ENCODE measurements at places on chromosomes 7 and 10.

- no peak for DNase-seq
Measured at GRCh38 chr10:14926722-14927416, 27.0 kb downstream of the DCLRE1C start.

DNA sequence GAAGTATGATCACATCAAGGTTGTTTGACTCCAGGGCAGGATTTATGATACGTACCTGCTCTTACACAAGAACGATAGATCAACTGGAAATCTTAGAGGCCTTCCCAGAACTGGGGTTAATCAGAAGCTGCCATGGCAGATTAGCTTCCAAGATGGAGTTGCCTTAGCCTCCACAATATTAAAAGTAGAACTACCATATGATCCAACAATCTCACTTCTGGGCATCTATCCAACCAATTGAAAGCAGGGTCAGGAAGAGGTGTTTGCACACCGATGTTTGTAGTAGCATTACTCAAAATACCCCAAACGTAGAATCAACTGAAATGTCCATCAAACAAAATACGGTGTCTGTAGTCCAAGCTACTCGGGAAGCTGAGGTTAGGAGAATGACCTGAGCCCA, 6.6 kb downstream of the PILRB start:
- no peak for DNase-seq

DNA sequence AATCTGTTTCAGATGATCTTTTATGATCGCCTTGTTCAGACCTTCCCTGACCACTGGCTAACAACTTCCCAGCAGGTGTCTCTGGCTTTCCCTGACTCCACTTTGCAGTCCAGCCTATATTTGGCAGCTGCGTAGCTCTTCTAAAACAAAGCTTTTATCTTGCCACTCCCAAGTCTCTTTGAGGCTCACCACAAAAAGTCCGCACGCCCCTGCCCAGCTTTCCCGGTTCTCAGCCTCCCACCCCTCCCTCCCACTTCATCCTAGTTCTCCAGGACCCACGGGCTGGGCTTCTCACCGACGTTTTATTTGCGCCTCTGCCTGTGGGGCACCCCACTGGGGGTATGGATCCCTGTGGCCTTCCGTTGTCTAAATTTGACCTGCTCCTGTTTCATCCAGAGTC, 58.9 kb upstream of the USP6NL start:
- no peak for DNase-seq

DNA sequence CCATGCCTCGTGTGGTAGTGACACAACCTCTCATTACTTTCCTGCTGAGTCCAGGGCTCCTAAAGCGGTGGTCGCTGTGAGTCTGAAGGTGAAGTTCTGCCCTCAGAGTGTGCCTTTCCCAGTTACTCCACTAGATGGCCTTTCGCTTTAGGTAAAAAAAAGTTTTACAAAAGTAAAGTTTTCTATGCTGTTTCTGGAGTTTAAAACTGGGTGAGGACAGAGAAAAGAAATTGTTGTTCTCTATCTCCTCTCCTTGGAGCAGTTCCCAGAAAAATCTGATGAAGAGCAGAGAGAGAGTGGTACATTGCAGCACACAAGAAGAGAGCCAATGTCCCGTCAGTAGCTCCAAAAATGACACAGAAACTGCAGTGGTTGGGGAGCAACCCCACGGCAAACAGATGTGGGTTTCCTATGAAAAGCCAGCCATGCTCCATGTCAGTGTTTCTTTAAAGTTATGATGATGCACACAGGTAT, 257.1 kb downstream of the GLI3 start:
- DNase-seq, result no peak

GRCh38 chr10:31921031-31921430, 7.6 kb downstream of the ARHGAP12 start:
- no peak for DNase-seq

- DNase-seq, result no peak
Measured at GRCh38 chr10:100825325-100825875, 80.0 kb downstream of the PAX2 start.

GRCh38 chr7:158013085-158013668, 574.4 kb downstream of the PTPRN2 start:
- no peak for DNase-seq

DNA sequence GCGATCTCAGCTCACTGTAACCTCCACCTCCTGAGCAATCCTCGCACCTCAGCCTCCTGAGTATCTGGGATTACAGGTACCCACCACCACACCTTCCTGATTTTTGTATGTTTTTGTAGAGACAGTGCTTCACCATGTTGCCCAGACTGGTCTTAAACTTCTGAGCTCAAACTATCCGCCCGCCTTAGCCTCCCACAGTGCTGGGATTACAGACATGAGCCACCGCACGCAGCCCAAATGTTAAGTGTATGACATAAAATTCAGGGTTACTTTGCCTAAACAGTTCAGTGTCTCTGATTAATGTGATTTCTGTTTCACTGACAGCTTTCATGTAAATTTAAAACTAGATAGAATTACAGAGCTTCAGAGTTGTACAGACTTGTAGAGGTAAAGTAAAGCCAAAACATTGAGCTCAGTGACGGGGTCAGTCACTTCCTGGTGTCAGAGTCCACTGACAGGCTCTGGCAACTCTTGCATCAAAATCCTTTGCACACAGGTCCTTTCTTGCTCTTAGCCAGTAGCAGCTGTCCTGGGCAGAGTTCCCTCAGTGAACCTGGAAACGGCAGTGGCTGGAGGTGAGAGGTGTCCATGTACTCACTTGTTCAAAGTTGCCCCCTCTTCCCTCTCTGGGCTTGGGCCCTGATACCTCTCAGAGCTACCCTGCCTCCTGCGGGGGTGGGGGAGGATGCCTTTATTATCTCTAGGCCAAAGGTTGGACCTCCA, 33.7 kb downstream of the MGMT start:
- DNase-seq, result no peak

DNA sequence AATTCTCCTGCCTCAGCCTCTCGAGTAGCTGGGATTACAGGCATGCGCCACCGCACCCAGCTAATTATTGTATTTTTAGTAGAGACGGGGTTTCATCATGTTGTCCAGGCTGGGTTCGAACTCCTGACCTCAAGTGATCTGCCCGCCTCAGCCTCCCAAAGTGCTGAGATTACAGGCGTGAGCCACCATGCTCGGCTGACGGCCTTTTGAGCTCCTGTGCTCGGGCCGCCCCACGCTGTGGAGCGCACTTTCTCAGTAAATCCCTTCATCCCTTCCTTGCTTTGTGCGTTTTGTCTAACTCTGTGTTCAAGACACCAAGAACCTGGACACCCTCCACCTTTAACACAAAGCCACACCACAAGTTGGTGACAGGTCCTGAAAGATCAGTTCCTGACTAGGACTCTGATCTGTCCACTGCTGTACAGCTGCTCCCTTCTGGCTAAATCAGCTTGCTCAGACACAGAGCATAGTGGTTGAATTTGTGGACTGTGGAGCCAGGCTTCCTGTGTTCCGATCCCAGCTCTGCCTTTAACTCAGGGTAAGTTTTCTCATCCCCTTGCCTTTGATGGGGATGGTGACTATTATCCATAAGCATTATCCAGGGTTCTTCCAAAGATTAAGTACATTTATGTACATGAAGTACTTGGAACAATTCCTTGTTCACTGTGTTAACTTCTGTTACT, 20.1 kb downstream of the CHST3 start:
- no peak for DNase-seq

- DNase-seq, result no peak
Measured at GRCh38 chr7:92753614-92754013, 82.8 kb downstream of the CDK6 start.

- no peak for DNase-seq
Measured at GRCh38 chr10:113704637-113705343, 25.1 kb downstream of the CASP7 start.

- DNase-seq, result no peak
Measured at GRCh38 chr7:15778191-15778590, 91.7 kb upstream of the MEOX2 start.

GRCh38 chr10:120422457-120422856, 34.6 kb upstream of the PLPP4 start:
- no peak for DNase-seq

DNA sequence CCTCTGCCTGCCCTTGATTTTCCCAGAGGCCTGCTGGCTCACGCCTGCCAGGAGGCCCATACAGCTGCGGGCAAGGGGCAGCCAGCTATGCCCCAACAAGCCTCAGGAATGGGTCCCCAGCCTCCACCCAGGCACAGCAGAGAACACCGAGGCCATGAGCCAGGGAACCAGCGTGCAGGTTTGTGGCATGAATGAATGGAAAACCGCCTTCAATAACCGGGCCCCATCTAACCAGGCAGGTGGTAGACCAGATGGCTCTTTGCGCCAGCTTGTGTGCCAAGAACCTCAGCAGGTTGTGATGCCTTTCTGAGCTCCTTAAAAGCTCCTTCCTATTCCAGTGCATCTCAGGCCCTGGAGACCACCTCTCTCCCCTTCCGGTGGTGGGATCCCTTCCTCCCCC, 50.2 kb downstream of the ELFN1 start:
- DNase-seq, result no peak

GRCh38 chr7:63899691-63900393, 98.8 kb upstream of the ZNF722 start:
- DNase-seq, result no peak

DNA sequence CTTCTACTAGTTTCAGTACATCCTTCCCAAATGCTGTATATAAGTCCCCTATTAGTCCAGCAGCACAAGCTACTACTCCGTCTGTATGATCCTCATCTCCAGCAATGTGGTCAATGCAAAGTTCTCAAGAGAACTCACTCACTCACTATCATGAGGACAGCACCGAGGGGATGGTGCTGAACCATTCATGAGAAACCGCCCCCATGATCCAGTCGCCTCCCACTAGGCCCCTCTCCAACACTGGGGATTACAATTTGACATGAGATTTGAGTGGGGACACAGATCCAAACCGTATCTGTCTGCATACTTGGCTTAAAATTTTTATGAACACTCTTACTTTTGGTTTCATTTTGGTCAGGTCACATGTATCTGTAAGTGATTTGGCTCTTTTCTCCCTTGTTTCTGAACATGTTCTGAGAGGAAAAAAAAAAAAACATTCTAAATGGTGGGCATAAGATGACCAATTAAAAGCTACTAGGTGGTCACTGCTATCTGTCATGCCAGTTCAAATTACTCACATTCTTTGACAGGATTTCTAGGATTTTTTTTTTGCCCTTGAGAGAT, 60.1 kb downstream of the ZNF783 start:
- DNase-seq, result no peak

DNA sequence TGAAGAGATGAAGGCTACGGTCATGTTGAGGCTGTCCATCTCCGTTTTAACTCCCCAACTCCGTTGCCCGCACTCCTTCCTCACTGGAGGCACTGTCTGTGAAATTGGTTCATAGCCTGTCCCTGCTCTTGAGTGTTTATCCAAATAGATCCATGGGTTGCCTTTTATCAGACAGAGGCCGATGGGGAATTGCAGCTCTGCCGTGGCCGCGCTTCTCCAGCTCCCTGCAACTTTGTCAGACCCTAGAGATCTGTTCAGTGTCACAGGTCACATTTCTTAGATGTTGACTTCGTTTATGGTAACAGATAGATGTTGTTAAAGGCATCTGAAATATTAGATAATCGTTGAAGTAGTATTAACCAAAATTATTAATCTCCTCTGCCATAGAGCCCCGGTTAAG, 14.7 kb downstream of the PPP2R2D start:
- DNase-seq, result no peak

- DNase-seq, result no peak
Measured at GRCh38 chr7:70505468-70505867, 626.5 kb upstream of the GALNT17 start.

- DNase-seq, result no peak
Measured at GRCh38 chr10:78766603-78767002, 302.2 kb upstream of the ZMIZ1 start.

- DNase-seq, result no peak
Measured at GRCh38 chr10:13189961-13190360, 28.6 kb downstream of the MCM10 start.

GRCh38 chr10:25604591-25604990, 329.4 kb upstream of the MYO3A start:
- DNase-seq, result no peak

DNA sequence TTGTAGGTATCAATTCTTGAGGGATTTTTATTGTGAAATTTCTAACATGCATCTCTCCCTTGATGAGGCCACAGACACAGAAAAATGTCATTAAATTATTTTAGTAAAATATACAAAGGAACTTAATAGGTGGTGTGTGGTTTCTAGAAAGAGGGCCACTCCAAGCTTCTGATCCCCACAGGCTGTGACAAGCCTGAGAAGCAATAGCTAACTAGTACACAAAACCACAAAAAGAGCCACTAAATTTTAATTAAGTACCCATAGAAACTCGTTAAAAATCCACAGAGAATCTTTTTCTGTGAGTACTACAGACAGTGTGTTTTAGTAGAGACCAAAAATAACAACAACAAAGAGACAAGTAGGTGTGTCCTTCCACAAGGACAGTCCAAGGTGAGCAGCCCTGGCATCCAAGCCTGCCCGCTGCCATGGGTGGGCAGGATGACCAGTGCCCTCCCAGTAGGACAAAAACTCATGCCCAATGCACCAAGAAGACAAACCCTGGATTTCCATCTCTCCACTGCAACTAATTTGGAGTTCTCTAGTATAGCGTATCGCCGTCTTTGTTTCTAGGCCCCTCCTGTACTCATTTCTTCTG, 81.0 kb downstream of the RNF216 start:
- no peak for DNase-seq

DNA sequence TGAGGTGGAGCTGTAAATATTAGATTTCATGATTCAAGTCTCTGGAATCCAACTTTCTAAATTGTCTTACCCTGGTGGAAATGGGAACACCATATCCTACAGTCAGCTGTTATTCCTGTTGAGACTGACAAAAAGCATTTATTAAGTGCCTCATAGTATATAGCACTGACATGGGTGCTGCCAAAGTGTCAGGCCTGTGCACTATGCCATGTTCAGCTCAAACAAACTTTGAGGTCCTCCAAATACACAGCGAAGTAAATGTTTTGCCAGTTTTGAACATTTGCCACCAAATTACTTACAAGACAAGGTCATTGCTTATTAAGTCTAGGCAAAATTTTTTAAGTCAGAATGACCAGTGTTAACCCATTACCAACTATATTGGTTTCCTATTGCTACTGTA, 162.9 kb upstream of the SLC25A13 start:
- no peak for DNase-seq

GRCh38 chr7:51279391-51280023, 37.1 kb downstream of the COBL start:
- DNase-seq, result no peak

- DNase-seq, result no peak
Measured at GRCh38 chr10:86108696-86109095, 257.9 kb downstream of the GRID1 start.

DNA sequence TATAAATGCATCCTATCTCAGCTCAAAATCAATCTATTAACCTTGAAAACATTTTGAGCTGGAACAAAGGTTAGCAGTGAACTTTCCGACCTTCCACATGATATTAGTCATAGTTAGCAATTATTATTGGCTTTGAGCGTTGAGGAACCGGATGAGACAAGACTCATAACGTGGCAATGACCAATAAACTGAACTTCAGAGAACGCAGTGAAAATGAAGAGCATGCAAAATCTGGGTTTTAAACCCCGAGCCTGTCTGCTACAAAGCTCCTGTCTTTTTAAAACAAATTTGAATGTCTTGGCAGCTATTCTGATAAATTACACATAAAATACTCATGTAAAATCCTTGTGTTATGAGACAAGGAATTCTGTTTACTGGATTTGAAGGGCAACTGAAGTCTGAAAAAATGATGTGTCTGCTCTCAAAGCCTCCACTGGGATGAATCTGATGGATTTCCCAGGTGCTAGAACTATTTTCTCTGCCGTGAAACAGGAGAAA, 74.7 kb upstream of the ITGB1 start:
- no peak for DNase-seq

GRCh38 chr10:127279334-127279774, 83.0 kb upstream of the INSYN2A start:
- DNase-seq, result no peak

- no peak for DNase-seq
Measured at GRCh38 chr7:154698726-154699291, 304.1 kb downstream of the PAXIP1 start.

Data from bone marrow (tissue), 2 donors.